ENCODE measurements at places on chromosomes 2 and 18.

DNA sequence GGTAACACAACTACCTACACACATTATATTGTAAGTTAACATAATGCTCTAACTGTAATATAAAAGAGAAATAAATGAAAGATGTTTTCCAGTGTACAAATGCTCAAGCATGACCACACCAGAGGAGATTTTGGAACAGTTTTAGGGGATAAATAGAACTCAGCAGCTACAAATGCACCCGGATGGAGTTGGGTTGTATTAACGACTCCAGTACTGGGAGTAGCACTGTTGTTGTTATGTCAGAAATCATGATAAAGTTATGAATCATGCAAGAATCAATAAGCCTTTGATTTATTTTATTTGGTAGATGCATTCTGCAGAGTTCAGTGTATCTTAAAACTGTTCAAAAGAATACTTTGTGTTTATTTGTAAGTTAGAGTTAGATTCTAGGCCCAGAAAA, 126.9 kb downstream of the MAP3K20 start:
- DNase-seq, result no peak

GRCh38 chr18:11310476-11311086, 161.2 kb upstream of the PIEZO2 start:
- DNase-seq, result peak; percentile 53

GRCh38 chr2:133733901-133734255, 165.6 kb upstream of the NCKAP5 start:
- no peak for DNase-seq

DNA sequence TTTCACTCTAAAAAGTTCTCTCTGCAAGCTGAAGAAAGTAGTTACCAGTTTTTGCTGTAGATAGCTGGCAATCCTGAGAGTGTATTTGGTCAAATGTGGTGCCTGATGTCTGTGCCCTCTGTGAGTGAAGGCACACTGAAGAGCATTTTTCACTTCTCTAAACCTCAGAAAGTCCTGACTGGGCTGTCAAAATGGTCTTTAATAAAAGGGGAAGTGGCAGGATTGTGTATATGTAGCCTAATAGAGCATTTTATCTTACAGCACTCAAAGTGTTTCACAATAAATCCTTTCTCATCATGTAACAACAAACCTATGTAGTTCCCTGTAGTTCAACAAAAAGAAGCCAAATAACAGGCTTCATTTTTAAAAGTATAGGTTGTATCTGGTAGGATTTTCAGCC, 1552.3 kb upstream of the SLC39A10 start:
- DNase-seq, result no peak

DNA sequence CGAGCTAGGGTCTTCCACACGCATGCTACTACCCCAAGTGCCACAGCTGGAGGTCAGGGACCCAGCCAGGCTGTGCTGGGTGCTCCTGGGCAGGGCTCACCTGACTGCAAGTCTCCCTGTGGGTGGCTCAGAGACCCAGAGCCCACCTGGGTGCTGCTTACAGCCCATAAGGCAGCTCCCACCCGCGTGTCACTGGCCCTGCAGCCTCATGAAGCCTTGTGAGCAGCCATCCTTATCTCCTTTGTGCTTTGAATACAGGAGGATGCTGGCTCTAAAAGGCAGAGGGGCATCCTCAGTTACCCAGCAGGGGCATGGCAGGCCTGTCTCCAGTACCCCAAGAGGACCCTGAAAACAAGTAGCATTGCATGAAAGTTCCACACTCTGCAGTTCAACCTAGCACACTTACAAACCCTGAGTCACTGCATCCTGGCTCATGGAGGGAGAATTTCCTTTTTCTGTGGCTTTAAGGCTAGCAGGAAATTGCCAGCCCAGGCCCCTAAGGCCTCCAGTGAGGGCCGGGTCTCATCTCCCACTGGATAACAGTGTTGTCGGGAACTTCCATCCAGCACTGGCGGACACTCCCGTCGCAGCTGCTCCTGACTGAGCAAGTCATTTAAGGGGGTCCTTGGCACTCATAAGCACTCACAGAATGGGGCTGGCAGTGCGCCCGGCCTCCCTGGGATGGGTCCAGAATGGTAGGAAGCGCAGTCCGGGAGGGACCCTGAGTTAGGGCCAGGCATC, 137.1 kb downstream of the RPIA start:
- DNase-seq, result no peak

Data from iPS-NIHi11 (cell line).